HTR-8/SVneo (cell line): ENCODE measurements at places on chromosomes 5 and 9.
A peak's percentile ranks its signal among the peaks of the same experiment; 100 is the strongest.

DNA sequence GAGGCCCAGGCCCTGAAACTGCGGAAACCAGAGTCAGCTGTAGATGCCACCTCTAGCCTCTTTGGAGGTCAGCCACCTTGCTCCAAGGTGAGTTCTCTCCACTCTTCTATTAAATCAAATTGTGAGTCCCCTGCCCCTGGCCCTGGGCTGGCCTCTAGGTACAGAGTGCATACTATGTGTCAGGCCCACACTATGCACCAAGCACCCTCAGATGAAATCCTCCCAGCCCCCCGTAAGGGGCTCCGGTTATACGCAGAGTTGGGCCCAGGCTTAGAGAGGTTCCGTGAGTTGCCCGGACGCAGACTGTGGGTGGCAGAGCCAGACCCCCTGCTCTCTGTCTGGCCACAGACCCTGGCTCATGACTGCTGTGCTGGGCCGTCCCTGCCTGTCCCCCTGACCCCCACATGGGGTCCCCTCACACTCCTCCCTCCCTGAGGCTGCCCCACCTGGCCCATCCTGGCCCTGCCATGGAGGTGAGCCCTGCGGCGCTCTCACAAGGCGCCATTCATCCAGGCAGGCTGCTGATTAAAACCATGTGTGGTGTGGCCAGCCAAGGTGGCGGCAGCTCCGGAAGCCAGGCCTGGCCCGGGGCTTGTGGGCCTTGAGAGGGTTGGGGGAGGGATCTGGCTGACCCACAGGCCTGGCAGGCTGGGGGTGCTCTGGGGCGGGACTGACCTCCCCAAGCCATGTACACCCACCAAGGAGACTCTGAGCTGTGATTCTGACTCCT, 65.5 kb upstream of the SYNPO start:
- DNase-seq: no peak

GRCh38 chr9:4994166-4994890, 9.3 kb downstream of the JAK2 start:
- no peak for DNase-seq

DNA sequence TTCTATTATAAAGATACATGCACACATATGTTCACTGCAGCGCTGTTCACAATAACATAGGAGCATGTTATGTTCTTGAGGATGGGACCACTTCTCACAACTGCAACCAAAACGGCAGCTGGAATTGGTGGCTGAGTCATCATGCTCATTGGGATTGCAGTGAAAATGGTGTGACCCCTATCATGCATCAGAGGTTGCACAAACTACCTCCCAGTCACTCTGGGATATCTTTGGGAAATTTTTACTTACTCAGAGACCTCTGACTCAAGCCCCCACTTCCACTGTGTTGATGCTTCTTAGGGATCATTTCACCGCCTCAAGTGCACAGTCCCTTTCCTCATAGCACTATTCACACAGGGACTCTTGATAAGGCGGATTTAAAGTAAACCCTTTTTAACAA, 474.1 kb downstream of the BNC2 start:
- DNase-seq: no peak

DNA sequence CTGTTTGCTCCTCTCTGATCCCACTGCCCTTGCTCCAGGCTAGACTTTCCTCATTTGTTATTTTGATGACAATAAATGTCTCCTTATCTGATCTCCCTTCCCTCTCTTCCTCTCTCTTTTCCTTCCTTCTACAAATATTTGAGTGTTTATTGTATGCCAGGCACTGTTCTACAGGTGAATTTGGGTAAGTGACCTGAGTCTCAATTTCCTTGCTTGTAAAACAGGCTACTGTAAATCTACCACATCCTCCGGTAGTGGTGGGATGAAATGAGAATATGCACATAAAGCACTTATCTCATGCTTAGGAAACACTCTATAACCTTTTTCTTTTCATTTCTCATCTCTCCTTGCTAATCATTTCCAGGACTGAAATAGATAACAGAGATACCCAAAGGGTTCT, 86.4 kb downstream of the HMHB1 start:
- DNase-seq: no peak

GRCh38 chr5:35164860-35165542, 65.3 kb downstream of the PRLR start:
- DNase-seq: no peak

DNA sequence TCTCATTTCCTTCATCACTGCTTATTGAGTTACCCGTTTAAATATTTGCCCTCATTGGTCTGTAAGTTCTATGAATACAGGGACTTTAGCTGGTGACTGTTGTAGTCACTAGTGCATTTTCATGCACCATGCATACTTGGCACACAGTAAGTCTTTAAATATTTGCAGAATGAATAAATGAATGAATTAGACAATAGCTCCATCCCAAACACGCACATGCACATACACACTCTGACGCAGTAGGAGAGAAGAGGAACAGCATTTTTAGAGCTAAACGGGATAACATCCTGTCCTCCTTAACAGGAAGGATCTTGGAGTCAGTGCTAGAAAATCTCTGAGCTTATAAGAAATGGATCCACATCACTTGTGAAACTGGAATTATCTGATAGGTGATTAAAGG, 447.7 kb downstream of the KIF4B start:
- no peak for DNase-seq

GRCh38 chr5:73447530-73448462, 781 bp downstream of the FOXD1 start:
- no peak for DNase-seq

GRCh38 chr9:89531766-89532165, 33.9 kb upstream of the SEMA4D start:
- no peak for DNase-seq

DNA sequence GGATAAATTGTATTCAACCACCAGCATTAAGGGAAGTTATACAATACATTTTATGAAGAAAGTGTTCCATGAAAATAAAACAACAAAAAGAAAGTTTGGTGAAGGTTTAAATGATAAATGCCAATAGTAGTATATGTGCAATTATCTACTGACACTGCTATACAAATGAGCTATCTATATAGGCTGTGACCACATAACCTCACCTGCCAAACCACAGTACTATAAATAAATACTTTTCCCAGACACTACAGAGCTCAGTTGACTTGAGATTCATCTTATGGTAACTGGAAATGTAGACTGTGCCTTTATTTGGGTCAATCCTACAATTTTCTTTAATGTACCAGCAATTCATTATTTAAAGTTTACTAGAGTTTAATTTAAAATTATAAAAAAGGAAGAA, 81.0 kb upstream of the CCDC152 start:
- no peak for DNase-seq

GRCh38 chr9:116490321-116490720, 196.8 kb upstream of the TRIM32 start:
- DNase-seq: no peak

DNA sequence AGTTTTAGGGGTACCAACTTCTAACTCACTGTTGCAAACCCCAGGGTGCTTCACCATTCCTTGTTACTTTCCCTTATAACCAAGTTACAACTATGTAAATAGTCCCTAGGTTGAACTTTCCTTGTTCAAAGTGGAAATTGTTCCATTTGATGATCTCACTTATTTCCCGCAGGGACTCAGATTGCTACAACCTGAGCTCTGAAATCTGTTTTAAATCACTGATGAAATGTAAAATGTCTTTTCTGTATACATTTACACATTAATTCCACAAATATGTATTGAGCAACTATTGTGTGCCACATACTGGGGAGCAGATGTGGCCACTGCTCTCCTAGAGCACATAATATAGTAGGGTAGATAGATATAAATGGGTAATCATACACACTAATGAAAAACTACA, 69.1 kb upstream of the TARS1 start:
- DNase-seq: no peak

DNA sequence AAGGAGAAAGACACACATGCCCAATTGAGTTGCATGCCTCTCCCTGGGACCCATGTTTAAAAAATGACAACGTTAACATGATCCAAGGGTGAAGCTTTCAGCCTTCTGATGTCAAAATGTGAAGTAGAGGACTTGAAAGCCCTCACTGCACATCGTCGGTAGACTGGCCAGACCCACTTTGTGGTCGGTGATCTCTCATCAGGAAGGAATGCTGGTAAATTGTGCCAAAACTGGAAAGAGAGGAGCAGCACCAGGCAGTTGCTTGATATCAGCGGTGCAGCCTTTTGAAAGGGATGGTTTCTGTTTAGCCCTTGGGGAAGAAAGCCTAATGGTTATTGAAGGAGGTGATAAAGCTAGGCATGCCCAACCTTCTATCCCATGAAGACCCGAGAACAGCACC, 125.3 kb upstream of the MARCHF11 start:
- DNase-seq: peak; percentile 5

GRCh38 chr9:116800885-116801284, 113.8 kb downstream of the TRIM32 start:
- no peak for DNase-seq
